Right lobe of liver (tissue), 6 donors: ENCODE measurements at places on chromosomes 6 and 20. TPM values are rescaled to one million over a fixed set of nuclear protein-coding genes. Genes with fewer than 3 reads are reported as not detected.
A peak's percentile ranks its signal among the peaks of the same experiment; 100 is the strongest.

- no peak for DNase-seq
- peaks cover 46% of the 10 kb centered on the region for H3K4me1 ChIP-seq
- H3K4me3 ChIP-seq: no peak overlapping the region
- H3K27ac ChIP-seq: peak overlapping the region; percentile 47
- no peaks in the 10 kb centered on the region for H3K27me3 ChIP-seq
Measured at GRCh38 chr20:399182-399707, 8.9 kb upstream of the RBCK1 start.

GRCh38 chr6:131894493-131895424, 56.4 kb downstream of the CCN2 start:
- H3K4me3 ChIP-seq: no peak overlapping the region
- H3K36me3 ChIP-seq: peaks cover 19% of the 10 kb centered on the region

- no peak overlapping the region for H3K4me3 ChIP-seq
- no peak for DNase-seq
- no peak overlapping the region for H3K27ac ChIP-seq
- no peaks in the 10 kb centered on the region for H3K4me1 ChIP-seq
- no peaks in the 10 kb centered on the region for H3K27me3 ChIP-seq
Measured at GRCh38 chr6:121848523-121849255, 413.2 kb downstream of the GJA1 start.

DNA sequence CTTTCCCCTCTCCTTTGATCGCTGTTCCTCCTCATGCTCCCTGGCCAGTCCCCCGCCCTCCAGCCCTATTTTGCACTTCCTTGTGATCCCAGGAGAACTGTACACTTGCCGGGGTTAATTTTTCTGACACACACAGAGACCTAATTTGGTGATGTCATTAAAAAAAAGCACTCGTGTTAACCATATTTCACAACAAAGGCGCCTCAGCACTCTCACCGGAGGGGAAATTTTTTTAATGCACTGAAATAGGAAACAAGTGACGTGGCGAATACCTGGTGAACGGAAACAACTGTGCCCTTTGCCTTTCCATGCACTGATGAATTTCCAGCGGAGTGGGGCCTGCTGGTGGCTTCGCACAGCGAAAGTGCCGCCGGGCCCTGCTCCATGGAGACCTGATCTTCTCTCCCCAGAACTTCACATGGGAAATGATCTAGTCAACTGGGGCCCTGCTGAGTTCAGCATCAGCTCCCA, 53.9 kb upstream of the TAGAP start:
- no peak overlapping the region for H3K27ac ChIP-seq
- H3K4me3 ChIP-seq: no peak overlapping the region
- no peaks in the 10 kb centered on the region for H3K27me3 ChIP-seq
- no peaks in the 10 kb centered on the region for H3K4me1 ChIP-seq

The PLG gene
- 765 TPM for total RNA-seq

- H3K36me3 ChIP-seq: no peaks in the 10 kb centered on the region
- no peaks in the 10 kb centered on the region for H3K4me1 ChIP-seq
- H3K27me3 ChIP-seq: no peaks in the 10 kb centered on the region
- H3K4me3 ChIP-seq: no peak overlapping the region
- DNase-seq: no peak
Measured at GRCh38 chr6:78523622-78524021, 343.7 kb upstream of the IRAK1BP1 start.

DNA sequence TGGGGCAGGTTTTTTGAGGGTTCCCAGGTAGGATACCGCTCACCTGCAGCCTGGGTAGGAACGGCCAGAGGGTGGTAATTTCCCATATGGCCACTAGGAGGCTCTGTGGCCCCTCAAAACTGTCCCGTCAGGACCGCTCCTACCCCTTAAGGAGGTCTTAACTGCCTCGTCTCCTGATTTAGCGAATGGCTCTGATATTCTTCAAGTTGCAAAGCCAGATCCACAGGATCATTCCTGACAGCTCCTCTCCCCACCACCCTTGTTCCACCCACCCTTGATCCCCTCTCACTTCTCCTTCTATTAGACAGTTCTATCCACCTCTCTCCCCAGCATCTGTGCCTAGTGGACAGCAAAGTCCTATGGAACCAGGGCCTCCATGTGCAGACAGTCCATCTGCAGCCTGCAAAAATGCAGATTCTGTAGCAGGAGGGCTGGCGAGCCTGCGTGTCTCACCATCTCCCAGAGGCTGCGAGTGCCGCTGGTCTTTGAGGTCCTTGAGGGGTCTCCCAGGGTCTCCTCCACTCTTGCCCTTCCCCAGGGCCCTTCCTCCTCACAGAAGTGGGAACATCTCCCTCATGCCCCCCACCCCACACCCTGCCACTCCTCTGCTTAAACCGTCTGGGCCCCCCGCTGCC, 34.3 kb upstream of the ZBP1 start:
- no peaks in the 10 kb centered on the region for H3K4me1 ChIP-seq
- no peaks in the 10 kb centered on the region for H3K27me3 ChIP-seq
